ENCODE measurements at places on chromosomes 2 and 18. TPM values are rescaled to one million over a fixed set of nuclear protein-coding genes. Genes with fewer than 3 reads are reported as not detected.

GRCh38 chr2:238483656-238484055, 56.9 kb downstream of the ASB1 start:
- no peak for DNase-seq

The CD207 gene
- polyA plus RNA-seq = not detected

- DNase-seq = no peak
Measured at GRCh38 chr2:151051574-151052220, 210.0 kb downstream of the RBM43 start.

DNA sequence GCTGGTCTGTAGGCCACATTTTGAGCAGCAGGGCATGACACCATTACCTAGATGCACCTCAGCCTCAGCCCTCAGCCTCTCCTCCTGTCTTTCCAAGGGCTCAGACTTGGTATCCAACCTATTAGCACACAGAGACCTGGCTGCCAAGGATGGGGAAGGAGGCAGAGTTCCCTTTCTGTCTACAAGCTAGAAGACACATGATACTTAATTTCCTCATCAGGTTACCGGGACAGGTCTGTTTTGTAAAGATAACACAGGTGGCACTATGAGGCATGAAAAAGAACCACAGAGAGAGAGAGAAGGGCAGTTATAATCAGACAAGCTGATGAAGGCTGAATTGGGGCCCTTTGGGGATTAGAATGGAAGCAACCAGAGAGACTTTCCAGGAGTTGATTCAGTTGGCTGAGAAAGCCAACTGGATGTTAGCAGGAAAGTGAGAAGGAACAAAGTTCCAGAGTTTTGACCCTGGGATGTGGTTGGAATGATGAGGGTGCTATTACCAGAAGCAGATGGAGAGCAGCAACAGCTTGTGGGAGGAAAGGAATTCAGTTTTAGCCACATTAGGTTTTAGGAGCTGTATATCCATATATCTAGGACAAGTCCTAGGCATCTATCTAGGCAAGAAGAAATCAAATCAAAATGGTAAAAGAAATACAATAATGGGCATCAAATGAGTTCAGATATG, 46.0 kb upstream of the RMND5A start:
- no peak for DNase-seq

- DNase-seq = no peak
Measured at GRCh38 chr18:47737198-47737830, 193.1 kb downstream of the SMAD2 start.

DNA sequence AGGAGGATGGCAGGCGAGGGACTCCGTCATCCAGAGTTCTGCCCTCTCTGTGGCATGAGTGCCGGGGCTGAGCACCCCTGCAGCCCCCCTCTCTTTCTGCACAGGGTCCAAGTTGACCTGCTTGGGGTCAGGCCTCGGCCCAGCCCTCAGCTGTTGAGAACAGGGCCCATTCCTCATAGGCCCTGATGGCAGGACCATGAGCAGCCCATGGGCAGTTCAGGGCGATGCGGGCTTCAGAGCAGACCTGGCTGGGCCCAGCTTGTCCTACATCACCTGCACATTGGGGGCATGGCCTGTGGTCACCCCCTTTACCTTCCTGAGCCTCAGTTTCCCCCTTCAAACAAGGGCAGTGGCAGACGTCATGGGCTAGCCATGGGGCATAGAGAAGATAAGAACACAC, 238.1 kb downstream of the SEPTIN10 start:
- no peak for DNase-seq

The UCN gene
- polyA plus RNA-seq = 0.39 TPM

The TACR1 gene
- 2.3 TPM for polyA plus RNA-seq

The KIF1A gene
- 10.5 TPM for polyA plus RNA-seq

The CDK15 gene
- 1.3 TPM for polyA plus RNA-seq

- no peak for DNase-seq
Measured at GRCh38 chr2:192184349-192184748, 10.4 kb downstream of the TMEFF2 start.

GRCh38 chr2:139773720-139774277, 993.6 kb upstream of the NXPH2 start:
- no peak for DNase-seq

The EIF2B4 gene
- 53.5 TPM for polyA plus RNA-seq

GRCh38 chr2:54240515-54241469, 15.2 kb downstream of the TSPYL6 start:
- no peak for DNase-seq

The SFT2D3 gene
- polyA plus RNA-seq = not detected

The ARID5A gene
- polyA plus RNA-seq = 4.7 TPM

The OR6B2 gene
- polyA plus RNA-seq = not detected

The EMILIN1 gene
- 77.5 TPM for polyA plus RNA-seq

- DNase-seq = no peak
Measured at GRCh38 chr2:128660836-128661235, 342.2 kb upstream of the HS6ST1 start.

GRCh38 chr18:3250237-3251107, 2.9 kb downstream of the MYL12A start:
- no peak for DNase-seq

- no peak for DNase-seq
Measured at GRCh38 chr2:223199531-223200515, 147.8 kb downstream of the KCNE4 start.

DNA sequence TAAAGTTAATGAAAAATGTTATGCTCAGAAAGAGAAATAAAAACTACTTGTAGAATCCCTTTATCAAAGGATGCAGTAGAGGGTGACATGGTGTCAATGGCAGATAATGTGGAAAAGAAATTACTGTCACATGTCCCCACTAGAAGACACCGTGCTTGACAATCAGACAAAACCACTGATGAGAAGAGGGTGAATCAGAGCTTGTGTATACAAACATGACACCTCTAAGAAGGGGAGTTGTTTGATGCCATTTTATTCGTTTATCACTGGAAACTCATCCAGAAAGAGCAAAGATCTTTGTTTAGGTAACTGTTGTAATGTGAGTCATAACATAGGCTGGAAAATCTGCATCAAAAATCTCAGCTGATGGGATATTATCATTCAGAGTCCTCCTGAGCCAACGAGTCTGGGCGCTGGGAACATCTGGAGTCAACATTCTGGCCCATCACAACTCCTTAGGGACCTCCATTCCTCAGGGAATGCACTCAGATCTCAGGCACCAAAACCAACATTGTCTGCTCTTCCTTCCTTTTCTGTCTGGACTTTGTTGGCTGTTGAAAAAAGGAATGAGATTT, 49.5 kb upstream of the RAB12 start:
- DNase-seq = no peak

DNA sequence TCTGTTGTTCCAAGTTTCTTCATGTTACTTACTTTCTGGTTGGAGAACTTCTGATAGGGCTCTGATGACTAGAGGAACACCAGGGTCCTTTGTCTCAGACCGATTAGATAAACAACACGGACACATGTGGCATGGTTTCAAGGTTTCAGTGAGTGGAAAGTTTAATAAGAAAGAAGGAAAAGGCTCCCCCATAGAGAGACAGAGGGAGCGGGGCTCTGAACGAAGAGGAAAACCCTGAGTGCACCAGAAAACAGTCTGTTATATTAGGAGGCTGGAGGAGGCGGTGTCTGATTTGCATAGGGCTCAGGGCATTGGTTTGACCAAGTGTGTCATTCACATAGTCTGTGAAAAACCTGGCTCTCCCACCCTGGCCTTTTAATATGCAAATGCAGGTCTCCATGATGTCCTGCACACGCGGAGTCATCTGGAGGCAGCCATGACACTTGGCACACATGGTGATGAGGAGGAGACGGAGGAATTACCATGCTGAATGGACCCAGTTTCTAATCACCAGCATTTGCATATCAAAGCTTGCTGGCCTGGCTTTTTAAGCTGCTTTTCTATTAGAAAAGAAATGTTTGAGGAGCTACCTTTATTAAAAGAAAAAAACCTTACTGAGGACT, 94.2 kb downstream of the PTPN4 start:
- DNase-seq = no peak

- no peak for DNase-seq
Measured at GRCh38 chr2:204061241-204061640, 124.7 kb downstream of the ICOS start.

DNA sequence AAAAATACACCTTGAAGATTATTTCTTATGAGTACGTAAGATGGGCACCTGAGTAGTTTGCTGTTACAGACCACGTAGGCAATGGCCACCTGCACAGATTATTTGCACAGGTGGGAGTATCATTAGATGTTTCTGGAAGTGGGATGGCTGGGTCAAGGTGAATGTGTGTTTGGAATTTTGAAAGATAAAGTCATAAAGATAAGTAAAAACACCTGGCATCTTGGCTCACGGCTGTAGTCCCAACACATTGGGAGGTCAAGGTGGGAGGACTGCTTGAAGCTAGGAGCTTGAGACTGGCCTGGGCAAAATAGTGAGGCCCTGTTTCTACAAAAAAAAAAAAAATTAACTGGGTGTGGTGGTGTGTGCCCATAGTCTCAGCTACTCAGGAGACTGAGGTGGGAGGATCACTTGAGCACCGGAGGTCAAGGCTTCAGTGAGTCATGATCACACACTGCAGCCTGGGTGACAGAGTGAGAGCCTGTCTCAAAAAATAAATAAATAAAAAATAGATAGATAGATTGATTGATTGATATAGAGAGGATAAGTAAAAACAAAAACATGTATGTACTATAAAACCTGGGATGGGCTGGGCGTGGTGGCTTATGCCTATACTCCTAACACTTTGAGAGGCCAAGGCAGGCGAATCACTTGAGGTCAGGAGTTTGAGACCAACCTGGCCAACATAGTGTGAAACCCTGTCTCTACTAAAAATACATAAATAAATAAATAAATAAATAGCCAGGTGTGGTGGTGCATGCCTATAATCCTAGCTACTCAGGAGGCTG, 30.4 kb downstream of the ODC1 start:
- no peak for DNase-seq

DNA sequence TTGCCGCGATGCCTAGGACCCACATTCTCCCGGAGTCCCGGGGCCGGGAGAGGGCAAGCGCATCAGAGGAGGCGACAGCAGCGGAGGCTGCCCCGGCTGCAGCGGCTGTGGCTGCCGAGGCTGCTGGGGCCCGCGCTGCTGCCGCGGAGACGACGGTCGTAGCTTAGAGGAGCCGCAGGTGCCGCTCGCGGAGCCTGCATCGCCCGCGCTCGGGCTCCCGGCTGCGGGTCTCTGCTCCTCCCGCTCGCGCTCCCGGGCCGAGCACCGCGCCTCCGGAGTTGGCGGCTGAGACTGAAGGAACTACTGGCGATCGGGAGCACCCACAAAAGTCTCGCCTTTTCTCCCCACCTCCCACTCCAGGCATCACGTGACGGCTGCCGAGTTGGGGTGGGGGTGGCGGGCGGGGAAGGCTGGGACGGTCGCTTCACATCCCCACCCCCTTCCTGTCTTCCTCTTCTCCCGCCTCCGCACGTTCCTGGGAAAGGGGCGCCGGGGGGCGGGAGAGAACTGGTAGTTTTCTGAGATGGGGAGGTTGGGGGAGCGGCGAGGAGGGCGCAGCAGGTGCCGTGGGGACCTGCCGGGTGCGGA, at the start of gene LYPD1:
TSS of gene LYPD1 (minus strand) at position 298 of the 588 bp plus-strand sequence. CDS start at position 25, 273 bp downstream.
- no peak for DNase-seq

The ANO7 gene
- 2.4 TPM for polyA plus RNA-seq

GRCh38 chr2:109341355-109342255, 212.6 kb downstream of the SH3RF3 start:
- DNase-seq = no peak

GRCh38 chr18:54327818-54328217, 29.8 kb downstream of the STARD6 start:
- DNase-seq = no peak

- DNase-seq = no peak
Measured at GRCh38 chr2:178723786-178724346, 83.4 kb downstream of the TTN start.

GRCh38 chr18:50289108-50289443, 1.6 kb upstream of the CXXC1 start:
- no peak for DNase-seq

DNA sequence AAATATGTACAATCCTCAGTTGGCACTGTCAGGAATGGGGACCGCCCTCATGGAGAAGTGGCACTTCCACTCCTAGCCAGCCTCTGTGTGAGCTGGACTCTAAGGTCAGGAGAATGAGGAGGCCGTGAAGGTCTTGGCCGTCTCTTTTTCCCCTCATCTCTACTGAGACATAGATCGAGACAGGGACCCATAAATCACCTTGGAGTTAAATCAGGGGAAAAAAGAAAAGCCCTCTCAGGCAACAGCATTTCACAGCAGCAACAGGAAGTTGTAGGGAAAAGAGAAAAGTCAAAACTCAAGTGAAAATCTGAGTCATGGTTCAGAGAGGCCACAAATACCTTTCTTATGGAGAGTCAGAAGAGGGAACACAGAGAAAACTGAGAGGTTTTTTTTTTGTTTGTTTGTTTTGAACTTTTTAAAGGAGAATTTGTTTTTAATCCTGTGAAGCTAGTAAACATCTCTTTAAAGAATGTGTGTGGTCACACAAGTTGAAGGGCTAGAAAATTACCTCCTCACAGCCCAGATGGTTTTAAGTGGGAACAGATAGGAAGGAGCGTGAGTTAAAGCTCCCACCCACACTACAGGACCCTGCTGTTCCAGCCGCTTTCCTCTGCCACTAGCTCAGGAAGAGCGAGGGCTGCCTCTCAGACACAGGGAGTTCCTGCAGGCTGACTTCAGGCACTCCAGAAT, 30.6 kb upstream of the CYP1B1 start:
- DNase-seq = no peak

Measured in right renal pelvis (tissue), 4 donors.